ENCODE measurements at places on chromosomes 2 and 18.

GRCh38 chr2:18668221-18668620, 78.9 kb upstream of the NT5C1B start:
- DNase-seq: no peak

- DNase-seq: no peak
Observed at GRCh38 chr2:59959944-59960343, 593.5 kb downstream of the BCL11A start.

DNA sequence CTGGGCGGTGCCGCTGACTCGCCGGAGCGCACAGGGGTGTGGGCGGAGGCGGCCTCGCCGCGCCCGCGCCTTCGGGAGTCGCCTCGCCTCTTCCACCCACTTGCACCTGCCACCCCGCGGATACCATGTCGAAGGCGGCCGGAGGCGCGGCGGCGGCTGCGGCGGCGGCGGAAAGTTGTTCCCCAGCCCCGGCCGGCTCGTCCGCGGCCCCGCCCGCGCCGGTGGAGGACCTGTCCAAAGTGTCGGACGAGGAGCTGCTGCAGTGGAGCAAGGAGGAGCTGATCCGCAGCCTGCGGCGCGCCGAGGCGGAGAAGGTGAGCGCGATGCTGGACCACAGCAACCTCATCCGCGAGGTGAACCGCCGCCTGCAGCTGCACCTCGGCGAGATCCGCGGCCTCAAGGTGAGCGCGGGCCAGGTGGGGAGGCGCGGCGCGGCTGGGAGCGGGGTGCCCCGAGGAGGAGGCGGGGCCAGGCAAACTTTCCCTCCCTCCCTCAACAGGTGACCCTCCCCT, 766 bp downstream of the CCDC85A start:
- no peak for DNase-seq

DNA sequence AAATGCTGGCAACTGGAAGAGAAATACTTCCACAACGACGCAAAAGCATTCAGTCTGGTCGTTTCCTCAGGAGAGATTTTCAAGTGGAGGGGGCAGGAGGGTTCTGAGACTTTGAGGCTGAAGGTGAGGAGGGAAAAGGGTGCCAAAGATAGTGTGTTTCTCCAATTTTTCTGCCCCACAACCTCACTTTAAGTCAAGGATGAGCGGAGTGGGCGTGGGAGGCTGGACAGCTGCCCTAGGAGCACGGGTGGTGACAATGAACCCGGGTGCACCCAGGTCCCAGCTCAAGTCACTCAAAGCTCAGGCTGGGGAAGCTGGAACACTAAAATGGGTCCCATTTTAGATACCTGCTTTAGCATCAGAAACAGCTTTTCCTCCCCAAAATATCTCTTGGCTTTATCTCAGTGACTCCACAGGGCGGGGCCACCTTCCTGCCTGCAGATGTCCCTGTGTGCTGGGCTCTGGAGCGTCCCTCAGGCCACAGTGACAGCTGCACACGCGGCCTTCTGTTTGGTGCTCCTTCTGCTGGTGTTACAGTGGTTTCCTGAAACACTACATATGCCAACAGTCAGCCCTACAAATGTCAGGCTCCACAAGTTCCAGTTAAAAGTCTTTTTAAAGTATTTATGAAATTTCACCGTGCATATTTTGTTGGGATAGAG, 1.4 kb upstream of the MBP start:
- no peak for DNase-seq

DNA sequence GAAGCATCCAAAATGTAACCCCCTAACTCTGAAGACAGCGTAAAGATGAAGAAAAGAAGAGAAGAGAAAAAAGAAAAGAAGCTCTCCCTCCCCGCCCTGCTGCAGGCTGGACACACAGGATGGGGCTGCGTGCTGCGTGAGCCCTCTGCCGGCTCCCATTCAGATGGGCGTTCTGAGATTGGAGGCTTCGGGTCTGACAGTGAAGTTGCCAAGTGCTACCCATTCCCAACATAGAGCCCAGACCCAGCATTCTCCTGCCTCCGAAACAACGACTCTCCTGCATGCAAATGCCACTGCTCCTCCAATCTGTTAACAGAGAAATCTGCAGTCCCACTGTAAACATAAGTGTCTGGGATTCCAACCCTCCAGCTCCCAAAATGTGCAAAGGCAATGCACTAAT, 234.9 kb downstream of the BCL11A start:
- DNase-seq: no peak

GRCh38 chr2:54204476-54204875, 51.6 kb downstream of the TSPYL6 start:
- DNase-seq: no peak

- peak; percentile 82 for DNase-seq
Observed at GRCh38 chr18:6482198-6482977, 67.7 kb upstream of the L3MBTL4 start.

DNA sequence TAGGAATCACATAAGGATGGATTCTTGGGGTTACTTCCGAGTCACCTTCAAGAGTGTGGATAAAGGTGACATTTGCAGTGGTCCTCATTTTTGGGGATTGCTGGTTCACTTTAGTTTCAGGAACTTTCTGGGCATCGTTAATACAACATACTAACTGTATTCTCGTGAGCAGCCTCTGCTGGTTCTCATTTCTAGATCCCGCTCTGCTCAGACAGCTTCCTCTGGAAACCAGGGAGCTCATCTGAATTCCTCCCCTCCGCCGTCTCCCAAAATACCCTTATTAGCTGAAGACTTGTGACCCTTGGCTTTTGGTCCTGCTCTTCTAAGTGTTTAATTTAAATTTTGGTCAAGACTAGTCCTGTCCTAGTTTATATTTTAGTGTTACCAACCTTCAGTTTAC, 64.5 kb downstream of the ZNF532 start:
- no peak for DNase-seq

GRCh38 chr2:222535477-222535876, 111.1 kb downstream of the SGPP2 start:
- no peak for DNase-seq

DNA sequence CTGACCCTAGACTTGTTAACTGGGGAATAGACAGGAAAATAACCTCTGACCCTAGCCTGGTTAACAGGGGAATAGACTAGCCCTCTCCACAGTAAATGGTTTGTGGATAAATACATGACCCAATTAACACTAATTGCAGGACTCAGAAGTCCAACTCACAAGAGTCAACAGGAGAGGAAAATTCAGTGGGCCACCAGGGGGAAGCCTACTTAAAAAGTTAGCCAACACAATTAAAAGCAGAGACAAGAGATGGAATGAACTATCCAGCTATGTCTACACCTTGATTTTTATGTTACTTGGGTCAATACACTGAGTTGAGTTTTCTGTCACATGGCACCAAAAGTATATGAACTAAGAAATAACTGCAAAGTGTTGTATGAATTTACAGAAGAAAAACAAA, 158.8 kb upstream of the SLC39A10 start:
- DNase-seq: no peak

DNA sequence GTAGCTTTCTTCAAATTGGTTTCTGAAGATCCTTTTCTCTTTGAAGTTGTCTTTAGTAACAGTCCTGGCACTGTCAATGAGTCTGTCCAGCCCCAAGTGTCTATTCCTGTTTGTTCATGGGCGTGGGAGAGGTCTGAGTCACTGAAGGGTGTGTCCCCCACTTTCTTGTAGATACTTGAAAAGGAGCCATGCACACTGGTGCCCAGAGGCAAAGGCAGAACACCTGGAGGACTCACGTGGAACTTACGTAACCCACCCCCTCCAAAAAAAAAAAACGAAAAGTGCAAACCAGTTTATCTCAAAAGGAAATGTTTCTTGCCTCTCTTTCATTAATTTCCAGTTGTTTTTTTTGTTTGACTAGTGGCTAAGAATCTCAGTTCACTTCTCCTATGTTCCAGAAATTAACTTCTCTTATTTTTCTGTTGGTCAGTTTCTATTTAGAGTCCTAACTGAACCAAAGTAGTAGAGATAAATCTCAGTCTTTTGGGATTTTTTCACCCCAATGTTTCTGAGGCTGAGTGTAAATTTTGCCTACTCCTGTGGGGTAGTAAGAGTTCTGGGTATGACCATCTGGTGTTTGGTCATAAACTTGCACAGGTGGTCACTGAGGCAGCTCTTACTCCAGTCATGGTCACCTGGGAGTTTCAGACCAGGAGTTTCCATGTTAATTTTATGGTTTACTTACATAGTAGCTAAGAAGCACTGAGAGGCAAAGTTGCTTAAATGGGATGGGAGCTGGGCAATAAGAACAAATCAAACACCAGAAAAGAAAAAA, 54.9 kb downstream of the DSC3 start:
- DNase-seq: no peak

- DNase-seq: no peak
Observed at GRCh38 chr2:131425231-131425941, 50.5 kb upstream of the TUBA3D start.

GRCh38 chr18:51044928-51045585, 15.0 kb downstream of the SMAD4 start:
- no peak for DNase-seq

GRCh38 chr2:196059491-196059960, 9.1 kb downstream of the DNAH7 start:
- DNase-seq: no peak

DNA sequence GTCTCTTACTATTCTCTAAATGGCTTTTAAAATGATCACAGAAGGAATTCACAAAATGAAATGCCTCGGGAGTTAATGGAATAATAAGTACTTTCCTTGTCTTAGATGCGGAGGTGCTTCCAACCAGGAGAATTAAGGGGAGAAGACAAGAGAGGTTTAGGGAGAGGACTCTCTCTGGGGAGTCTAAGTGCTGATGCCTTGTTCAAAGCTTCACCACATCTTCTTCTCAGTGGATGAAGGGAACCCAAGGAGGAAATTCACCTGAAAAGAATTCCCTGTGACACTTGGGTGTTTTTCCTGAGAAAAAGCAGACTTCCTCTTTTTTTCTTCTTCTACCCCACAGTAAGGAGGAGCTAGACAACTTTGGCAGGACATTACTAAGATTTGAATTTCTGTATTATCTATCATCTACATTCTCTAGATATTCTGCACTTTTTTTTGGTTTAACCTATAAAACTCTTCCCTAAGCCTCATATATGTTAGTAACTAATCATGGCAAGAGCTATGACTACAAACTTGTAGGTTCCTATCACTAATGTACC, 70.1 kb upstream of the GRB14 start:
- no peak for DNase-seq

- DNase-seq: no peak
Observed at GRCh38 chr2:8987410-8987809, 16.1 kb downstream of the MBOAT2 start.

GRCh38 chr2:223994562-223995162, 37.4 kb downstream of the MRPL44 start:
- DNase-seq: no peak
